Stromal cell of bone marrow (primary cell): ENCODE measurements at places on chromosomes 3 and 15.

DNA sequence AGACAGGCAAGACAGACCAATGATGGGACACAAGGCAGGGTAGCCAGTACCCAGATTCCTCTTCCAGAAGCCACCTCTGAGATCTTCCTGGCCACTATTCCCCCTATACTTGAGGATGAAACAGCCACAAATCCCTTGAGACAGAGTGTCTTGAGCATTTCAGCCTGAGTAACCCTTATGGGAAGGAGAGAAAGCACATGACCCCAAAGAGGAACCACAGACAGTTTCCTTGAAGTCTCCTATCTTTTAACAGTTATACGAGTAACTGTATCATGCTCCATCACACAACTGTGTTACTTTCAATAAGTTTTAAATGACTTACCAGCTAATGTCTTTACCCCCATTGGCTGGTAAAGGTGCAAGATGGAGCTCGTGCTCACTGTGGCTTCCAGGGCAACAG lies 9.3 kb downstream of the VIPR1 start:
- no peak for DNase-seq

DNA sequence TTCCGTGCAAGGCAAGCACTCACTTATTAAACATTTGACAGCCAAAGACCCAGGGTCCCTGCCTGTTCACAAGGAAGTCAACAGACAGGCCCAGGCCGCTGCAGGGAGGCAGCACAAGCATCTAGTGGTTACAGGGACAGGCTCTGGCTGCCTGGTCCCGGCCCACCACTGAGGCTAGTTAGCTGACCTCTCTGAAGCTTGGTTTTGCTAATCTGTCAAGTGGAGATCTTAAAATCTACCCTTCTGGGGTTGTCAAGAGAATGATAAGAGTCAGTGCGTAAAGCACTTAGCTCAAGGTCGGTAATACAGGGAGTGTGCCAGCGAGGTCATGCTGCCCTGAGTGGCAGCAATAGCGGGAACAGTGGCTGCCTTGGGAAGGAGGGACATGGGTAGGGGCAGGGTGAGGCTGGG lies 6.0 kb downstream of the GNB5 start:
- no peak for DNase-seq

DNA sequence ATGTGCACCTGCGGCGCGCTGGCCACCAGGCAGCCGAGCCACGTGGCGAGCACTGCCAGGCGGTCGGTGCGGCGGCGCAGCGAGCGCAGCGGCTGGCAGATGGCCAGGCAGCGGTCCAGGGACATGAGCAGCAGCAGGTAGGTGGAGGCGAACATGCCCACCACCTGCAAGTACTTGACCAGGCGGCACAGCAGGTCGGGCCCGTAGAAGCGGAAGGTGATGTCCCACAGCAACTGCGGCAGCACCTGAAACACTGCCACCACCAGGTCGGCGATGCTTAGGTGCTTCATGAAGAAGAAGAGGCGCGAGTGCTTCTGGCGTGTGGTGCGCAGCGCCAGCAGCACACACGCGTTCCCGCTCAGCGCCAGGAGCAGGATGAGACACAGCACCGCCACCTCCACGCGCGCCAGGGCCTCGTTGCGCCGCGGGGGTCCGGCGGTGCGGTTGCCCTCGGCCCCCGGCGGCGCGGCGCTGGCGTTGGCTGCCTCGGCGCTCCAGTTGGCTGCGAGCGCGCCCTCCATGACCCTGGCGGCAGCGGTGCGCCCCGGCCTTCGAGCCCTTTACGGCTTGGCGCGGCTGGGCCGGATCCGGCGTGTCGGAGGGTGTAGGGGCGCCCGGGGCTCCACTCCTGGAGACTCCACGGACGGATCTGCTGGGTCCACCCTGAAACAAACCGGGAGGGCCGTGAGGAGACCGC lies 1.6 kb downstream of the OXTR start:
- DNase-seq = no peak

GRCh38 chr3:194344012-194344411 lies 7.1 kb downstream of the CPN2 start:
- no peak for DNase-seq

- DNase-seq = no peak
Observed at GRCh38 chr15:41899854-41900442, 6.1 kb upstream of the SPTBN5 start.

GRCh38 chr3:188452158-188452772 lies 298.3 kb downstream of the LPP start:
- DNase-seq = no peak

DNA sequence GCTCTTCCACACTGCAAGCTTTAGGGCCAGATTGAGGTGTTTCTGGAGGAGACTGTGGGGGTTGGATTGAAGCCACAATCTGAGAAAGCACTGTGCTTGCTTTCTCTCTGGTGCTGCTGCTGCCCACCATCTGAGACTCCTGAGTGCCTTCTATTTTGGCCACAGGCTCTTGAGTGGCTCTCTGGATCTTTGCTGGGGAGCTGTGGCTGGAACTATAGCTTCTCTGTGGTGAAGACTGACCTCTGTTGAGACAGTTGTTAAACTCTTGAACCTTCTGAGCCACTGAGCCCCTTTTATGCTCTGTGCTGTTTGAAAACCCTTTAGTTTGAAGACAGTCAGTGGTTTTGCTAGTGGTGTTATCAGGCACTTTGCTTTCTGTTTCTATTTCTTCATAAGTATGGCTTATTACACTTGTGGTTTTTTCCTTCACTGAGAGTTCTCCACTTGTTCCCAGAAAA lies 108.7 kb upstream of the TSPAN3 start:
- DNase-seq = no peak

DNA sequence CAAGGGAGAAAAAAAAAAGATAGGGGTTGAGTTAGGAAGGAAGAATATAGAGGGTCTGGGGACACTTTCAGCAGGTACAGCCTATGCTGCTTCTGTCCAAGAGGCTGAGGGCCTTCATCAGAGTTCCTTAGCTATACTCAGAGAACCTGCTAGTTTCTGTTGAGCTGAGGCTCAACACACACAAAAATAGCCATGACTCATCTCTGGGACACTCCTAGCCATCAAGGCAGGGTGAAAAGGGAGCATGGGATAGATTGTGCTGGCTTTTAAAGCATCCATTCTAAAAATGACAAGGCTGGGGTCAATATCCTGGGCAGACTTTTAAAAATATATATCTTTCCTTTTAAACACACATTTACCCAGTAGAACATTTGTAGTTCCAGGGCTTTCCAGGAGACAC lies 2.8 kb upstream of the RTP2 start:
- no peak for DNase-seq

- peak; percentile 2 for DNase-seq
Observed at GRCh38 chr3:48186631-48187300, 1.5 kb downstream of the CDC25A start.

DNA sequence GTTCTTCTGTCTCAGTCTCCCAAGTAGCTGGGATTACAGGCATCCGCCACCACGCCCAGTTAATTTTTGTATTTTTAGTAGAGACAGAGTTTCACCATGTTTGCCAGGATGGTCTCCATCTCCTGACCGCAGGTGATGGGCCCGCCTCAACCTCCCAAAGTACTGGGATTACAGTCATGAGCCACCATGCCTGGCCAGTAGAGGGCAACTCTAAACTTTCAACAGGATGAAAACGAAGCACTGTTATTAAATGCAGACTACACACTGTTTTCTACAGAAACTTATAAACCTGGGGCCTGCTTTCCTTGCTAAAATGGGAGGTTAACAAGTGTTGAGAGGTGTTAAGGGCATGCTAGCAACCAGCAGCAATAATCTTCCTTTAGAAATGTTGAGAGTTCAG lies 7.6 kb downstream of the ARPC4 start:
- DNase-seq = no peak

GRCh38 chr3:158460926-158461325 lies 110.1 kb upstream of the MLF1 start:
- DNase-seq = no peak

DNA sequence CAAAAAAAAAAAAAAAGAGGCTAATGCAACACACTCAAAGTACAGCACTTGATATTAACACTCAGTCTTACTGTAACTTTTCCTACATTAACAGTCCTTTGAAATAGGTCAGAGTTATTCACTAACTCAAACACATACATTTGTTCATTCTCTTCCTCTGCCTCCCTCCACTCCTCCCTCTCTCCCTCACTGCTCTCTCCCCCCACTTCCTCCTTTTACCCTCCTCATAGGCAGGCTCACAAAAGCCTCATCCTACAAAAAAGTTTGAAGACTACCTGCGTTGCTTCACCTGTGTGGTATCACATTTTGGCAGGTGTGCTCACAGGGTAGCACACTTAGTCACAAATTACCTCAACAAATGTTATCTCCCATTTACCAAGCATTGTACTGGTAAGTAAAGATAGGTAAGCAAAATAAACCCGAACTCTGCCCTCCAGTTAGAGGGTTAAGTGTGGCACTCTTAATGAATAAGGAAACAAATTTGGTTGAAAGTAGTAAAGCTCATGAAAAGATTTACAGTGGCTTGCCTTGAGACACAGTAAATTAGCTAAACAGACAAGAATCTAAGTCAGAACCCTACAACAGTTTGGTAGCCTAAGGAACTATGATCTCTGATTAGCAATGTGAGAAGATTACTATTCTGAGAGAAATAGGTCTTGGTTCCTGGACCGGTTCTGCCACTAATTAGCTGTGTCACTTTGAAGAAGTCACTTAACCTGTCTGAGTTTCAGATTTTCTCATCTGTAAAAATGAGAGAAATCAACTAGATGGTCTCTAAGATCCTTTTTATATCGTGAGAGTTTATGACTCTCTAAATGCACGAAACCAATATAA lies 151.0 kb upstream of the MLF1 start:
- DNase-seq = no peak

GRCh38 chr15:63870043-63870394 lies 36.3 kb upstream of the HERC1 start:
- no peak for DNase-seq

- no peak for DNase-seq
Observed at GRCh38 chr3:73144276-73144675, 82.8 kb downstream of the EBLN2 start.

- no peak for DNase-seq
Observed at GRCh38 chr3:36457667-36458066, 77.4 kb downstream of the STAC start.

DNA sequence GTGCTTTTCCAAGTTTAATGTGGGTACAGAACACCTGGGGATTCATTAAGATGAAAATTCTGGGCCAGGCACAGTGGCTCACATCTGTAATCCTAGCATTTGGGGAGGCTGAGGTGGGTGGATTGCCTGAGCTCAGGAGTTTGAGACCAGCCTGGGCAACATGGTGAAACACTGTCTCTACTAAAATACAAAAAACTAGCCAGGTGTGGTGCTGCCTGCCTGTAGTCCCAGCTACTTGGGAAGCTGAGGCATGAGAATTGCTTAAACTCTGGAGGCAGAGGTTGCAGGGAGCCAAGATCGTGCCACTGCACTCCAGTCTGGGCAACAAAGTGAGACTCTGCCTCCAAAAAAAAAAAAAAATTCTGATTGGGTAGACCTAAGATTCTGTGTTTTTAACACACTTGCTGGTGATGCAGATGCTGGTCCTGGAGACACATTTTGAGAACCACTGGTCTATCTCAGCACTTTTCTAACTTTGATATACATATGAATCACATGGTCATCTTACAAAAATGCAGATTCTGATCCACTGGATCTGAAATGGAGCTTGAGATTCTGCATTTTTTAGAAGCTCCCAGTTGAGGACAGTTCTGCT lies 223.8 kb upstream of the SATB1 start:
- DNase-seq = no peak

GRCh38 chr3:53100818-53101466 lies 29.3 kb downstream of the RFT1 start:
- DNase-seq = no peak

GRCh38 chr15:95812491-95812890 lies 518.0 kb upstream of the NR2F2 start:
- peak; percentile 3 for DNase-seq

GRCh38 chr3:148906667-148907066 lies 41.6 kb downstream of the CPA3 start:
- DNase-seq = no peak

DNA sequence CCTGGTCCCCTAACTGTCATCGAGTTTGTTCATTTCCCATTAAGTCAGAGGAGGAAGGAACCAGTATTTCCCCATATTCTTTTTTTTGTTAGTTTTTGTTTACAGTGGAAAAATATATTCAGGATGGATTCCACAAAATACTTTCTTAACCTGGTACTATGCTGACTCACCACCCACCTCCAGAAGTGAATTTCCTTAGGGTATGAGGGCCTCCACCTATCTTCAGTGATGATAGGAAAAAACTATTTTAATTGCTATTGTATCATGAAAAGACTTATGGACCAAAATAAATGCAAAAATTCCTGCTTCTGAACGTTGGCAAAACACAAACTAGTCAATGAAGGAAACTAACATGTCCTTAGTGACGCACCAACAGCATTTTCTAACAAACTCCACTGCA lies 64.2 kb upstream of the FOXP1 start:
- DNase-seq = no peak

DNA sequence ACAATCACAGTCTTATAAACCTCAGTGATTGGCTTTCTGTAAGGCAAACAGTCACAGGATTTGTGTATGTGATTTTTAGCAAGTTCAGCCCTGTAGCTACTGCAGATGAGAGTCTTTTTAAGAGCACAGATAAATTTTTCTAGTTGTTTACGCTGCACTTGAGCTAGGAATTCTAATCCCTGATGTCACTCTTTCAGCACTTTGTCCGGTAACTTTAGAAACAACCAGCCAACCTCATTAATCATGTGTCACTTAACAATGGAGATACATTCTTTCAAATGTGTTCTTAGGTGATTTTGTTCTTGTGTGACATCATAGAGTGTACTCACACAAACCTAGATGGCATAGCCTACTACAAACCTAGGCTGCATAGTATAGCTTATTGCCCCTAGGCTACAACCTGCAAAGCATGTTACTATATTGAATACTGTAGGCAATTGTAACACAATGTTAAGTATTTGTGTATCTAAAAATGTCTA lies 36.8 kb upstream of the GOLGA6L2 start:
- no peak for DNase-seq

- no peak for DNase-seq
Observed at GRCh38 chr3:9787714-9788113, 4.6 kb downstream of the TADA3 start.

- DNase-seq = no peak
Observed at GRCh38 chr3:136544532-136544931, 207.6 kb downstream of the STAG1 start.

- DNase-seq = no peak
Observed at GRCh38 chr3:72361990-72362389, 486.3 kb downstream of the SHQ1 start.

DNA sequence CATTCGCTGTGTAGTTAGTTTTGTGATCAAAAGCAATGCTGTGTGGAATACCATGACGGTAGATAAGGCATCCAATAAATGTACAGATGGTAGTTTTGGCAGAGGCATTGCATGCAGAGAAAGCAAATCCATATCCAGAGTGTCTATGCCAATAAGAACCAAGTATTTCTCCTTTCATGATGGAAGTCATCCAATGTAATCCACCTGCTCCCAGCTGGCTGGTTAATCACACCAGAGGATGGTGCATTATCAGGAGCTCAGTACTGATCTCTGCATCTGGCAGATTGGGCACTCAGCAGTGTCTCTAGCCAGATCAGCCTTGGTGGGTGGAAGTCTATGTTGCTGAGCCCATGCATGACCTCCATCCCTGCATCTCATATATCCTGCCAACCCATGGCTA lies 677.7 kb upstream of the NECTIN3 start:
- no peak for DNase-seq

GRCh38 chr15:92848852-92849598 lies 51.1 kb upstream of the CHD2 start:
- no peak for DNase-seq

GRCh38 chr15:41939986-41940385 lies 32.4 kb downstream of the EHD4 start:
- no peak for DNase-seq
